ENCODE measurements at places on chromosomes 11 and 22.

DNA sequence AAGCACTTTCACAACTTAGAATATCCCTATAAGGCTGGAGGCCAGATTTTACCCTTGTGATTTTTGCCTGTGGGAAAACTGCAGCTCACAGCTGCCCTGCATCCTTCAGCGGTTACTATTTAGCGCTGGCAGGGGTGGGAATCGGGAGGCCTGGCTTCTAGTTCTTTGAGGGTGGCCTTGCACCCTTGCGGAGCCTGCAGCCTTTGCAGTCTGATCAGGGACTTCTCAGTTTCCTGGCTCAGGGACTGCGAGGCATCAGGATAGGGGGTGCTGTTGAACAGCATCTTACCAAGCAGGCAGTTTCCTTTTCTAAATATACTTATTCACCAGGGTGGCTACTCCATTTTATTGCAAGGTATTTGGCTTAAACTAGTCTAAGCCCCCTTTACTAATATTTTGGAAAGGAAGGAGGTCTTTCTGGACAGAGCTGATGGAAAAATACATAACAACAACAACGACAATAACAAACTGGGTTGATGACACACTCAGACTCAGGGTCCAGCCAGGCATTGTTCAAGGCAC, 2.9 kb upstream of the APOA1 start:
- DNase-seq: no peak

DNA sequence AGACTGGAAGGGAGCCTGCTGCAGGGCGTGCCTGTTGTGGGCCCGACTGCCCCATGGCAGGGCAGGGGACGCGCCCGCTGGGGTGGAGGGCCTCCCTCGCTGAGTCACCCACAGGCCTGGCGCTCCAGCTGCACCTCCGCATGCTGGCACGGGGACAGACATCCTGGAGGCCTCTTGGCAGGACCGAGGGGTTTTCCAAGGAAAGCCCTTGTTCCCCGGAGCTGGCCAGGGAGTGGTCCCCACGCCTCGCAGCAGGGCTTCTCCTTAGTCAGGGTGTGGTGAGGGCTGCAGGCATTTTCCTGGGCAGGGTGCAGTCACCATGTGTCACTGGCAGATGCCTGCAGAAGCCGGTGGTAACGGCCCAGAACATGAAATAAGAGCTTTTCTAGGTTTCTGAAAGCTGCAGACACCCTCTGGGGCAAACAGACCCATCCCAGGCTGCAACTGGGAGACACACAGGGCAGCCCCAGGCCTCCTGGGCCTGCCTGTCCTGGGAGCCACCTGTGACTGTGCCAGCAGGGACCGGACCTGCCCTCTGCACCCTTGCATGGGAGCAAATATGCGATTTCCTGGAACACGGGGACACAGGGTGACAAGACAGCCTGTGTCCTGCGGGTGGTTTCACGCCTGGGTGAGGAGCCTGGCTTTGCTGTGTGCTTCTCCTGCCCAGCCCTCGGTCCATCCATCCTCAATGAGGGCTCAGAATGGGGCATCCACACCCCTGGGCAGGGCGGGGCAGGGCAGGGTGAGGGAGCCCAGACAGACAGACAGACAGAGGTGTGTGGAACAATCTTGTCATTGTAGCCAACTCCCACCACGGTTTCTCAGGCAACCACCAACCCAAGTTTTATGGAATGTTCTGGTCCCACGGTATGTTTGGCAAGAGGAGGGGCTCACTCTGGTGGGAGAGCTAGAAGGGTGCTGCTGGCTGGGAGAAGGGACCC, 43.2 kb upstream of the FADD start:
- no peak for DNase-seq

DNA sequence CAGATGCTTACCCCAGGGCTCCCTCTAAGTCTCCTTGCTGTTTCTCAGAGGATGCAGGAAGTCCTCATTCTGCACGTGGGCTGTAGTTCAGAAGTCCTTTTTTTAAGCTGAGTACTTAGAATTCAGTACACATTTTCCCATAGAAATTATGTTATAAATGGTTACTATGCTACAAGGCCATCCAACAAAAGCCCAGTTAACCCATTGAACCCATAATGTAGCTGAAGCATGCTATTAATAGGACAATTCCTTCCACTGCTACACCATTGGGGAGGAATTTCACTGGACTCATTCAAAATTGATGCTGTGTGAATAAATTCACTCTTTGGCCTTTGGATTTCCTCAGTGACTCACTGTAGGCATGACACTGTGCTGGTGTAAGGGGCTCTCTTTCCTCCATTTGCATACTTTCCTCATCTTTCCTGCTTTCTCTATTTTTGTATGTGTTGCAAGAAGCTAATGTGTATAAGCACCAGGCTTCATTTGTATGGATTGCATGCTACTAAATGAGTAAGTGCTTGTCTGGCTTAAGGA, 148.0 kb downstream of the NTM start:
- DNase-seq: no peak

GRCh38 chr11:130407978-130408377, 20.4 kb downstream of the ADAMTS8 start:
- DNase-seq: no peak

DNA sequence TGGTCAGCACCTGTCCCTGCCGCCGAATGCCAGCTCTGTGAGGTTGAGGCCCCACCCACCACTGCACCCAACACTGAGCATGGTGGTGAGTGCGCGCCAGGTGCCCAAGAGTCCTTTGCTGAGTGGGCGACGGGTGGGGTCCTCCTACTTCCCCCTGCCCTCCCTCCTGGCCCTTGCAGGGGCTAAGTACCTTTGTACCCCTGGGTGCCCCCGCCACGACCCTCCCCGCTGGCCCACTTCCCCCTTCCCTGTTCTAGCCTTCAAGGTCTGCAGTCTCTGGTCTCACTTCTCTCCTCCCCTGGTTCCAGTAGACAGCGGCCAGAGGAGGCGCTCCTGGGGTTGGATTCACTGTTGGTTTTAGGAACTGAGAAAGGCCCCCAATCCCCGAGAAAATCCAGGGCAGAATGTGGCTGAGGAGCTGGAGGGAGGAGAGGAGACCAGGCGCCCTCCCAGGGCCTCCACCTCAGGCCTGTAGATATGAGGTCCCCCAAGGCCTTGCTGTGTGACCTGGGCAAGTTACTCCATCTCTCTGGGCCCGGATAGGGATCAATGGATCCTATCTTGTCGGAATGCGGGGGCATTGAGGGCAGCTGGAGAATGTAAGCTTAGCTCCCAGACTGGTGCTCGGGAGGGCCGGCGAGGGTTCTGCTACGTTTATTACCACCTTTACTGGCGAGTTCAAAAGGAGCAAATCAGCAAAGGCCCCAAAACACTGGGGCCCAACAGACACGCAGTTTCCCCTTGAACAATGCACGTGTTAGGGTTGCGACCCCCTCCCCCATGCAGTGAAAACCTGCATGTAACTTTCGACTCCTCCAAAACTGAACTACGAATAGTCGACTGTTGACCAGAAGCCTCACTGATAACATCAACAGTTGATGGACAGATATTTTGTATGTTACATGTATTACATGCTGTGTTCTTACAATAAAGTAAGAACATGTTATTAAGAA, 31.9 kb upstream of the SMIM38 start:
- DNase-seq: no peak

DNA sequence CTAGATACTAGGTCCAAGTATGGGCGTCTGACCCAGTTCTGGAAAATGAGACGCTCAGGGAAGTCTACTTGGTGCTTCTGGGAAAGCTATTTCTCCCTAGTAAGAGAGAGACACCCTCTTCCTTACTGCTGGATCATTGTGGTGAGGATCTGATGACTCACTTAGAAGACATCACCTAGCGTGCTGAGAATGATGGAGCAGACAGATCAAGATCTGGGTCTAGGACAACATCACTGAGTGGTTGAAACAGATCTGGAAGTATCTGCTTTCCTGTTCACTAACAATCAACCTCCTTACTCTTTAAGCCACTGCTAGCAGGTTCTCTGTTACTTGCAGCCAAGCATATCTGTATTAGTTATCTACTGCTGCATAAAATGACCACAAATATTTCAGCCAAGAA, 38.3 kb upstream of the HMGXB4 start:
- DNase-seq: no peak

- no peak for DNase-seq
Measured at GRCh38 chr11:2999464-2999998, 7.4 kb upstream of the NAP1L4 start.

- no peak for DNase-seq
Measured at GRCh38 chr11:2299773-2300172, 1.9 kb downstream of the C11orf21 start.

- no peak for DNase-seq
Measured at GRCh38 chr11:28964811-28965210, 856.6 kb downstream of the METTL15 start.

DNA sequence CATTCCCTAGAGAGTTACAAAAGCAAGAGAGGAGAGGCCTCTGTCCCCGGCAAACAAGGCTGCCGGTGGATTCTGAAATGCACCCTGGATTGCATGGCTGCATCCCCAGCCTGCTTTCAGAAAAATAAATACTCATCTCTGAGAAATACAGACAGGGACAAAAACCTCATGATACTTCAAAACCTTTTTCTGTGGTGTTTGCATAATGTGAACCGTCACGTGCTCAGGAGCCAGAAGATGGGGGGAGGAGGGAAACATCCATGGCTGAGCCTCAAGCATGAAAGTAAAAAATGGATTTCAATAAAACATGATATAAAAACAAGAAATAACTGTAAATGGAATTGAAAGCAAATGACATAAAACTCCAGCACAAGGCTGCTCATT, 198.5 kb upstream of the NCAM1 start:
- no peak for DNase-seq

- no peak for DNase-seq
Measured at GRCh38 chr11:16148301-16148931, 207.9 kb downstream of the SOX6 start.

DNA sequence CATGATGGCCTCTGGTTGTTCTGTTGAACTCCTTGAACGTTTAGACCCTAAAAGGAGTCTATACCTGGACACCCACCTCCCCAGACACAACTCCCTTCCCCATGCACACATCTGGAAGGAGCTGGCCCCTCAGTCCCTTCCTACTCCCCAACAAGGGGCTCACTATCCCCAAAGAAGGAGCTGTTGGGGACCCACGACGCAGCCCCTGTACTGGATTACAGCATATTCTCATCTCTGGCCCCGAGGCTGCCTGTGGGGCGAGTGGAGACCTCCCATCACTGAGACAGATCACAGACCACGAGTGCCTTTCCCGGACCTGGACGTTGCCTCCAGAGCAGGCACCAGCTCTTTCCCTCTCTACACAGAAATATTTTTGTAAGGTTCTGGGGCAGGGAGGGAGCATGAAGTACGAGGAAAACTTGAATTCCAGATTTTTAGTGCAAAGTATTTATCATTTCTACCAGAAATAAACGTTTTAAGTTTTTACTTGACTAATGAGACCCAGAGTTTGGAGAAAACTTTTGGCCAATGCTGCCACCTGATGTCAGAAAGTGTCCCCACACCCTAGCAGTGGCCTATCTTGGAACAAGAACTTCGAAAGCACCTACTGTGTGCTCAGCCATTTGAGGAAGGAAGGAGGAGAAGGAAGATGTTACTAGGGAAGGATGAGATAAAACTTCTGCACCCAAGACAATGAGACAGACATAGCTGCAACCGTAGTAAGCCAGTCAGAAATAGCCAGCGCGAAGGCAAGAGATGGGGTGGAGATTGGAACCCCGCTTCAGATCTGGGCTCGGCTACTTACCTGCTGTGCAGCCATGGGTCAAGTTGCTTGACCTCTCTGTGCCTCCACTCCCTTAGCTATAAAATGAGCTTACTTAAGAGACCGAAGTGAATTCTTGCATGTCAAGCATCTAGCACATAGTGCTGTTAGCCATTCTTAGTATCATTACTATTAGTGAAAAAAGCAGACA, 10.2 kb upstream of the POU2F3 start:
- no peak for DNase-seq

- DNase-seq: no peak
Measured at GRCh38 chr11:105754716-105755115, 144.8 kb downstream of the GRIA4 start.

GRCh38 chr11:134252346-134253187, 585 bp downstream of the THYN1 start:
- DNase-seq: no peak

- no peak for DNase-seq
Measured at GRCh38 chr11:35277827-35278226, 138.9 kb downstream of the CD44 start.

- no peak for DNase-seq
Measured at GRCh38 chr11:130721736-130722135, 194.5 kb downstream of the SNX19 start.

- no peak for DNase-seq
Measured at GRCh38 chr22:26226538-26227297, 57.5 kb downstream of the SEZ6L start.

- no peak for DNase-seq
Measured at GRCh38 chr22:16789860-16790493, 35.2 kb downstream of the XKR3 start.

- no peak for DNase-seq
Measured at GRCh38 chr11:120532832-120533196, 21.3 kb downstream of the GRIK4 start.

GRCh38 chr11:23751280-23751679, 745.6 kb upstream of the LUZP2 start:
- no peak for DNase-seq

DNA sequence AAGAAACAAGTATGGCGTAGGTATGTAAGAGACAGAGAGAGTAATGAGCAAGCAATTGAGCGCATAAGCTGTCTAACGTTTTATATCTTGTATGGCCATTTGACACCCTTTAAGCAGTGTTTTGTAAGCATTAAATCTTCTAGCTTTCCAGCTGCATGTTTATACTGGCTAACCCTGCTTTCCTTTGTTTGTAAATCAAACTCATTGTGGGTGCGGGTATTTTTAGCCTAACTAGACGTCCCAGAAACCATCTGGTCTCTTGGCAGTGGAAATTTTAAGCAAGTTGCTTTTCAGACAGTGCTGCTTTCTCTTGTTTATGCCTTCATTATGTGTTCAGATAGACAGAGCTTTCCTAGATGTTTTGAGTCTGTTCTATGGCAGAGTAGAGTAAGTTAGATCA, 73.5 kb downstream of the RNF169 start:
- peak; percentile 76 for DNase-seq

DNA sequence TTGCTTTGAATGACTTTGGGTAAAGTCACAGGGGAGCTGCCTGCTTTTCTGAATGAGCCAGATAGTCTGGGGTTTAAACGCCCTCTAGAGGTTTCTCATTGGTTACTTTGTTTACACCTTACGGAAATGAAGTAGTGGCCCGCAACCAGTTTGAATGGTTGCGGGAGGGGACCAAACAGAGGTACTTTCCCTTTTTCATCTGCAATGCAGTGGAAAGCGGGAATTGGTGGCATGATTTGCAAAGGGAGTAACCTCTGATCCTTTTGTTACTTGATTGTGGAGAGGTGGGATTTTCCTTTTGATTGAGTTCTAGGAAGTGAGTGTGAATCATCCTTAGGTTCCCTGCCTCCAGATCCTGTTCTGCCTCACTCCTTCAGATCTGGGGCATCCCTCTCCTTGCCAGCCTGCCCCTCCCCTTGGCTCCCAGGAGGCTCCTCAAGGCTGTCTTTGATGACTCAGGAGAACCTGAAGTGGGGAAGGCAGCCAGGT, 15.9 kb upstream of the GLYATL1 start:
- no peak for DNase-seq

- no peak for DNase-seq
Measured at GRCh38 chr22:48240148-48240934, 1477.9 kb downstream of the TBC1D22A start.

GRCh38 chr11:64744544-64745188, 724 bp upstream of the RASGRP2 start:
- no peak for DNase-seq

GRCh38 chr11:119479685-119480275, 56.8 kb upstream of the THY1 start:
- no peak for DNase-seq

- peak; percentile 19 for DNase-seq
Measured at GRCh38 chr11:40029391-40029790, 1430.1 kb downstream of the LRRC4C start.

All from left renal pelvis (tissue), 4 donors.